ENCODE measurements at places on chromosomes 1 and 21.

DNA sequence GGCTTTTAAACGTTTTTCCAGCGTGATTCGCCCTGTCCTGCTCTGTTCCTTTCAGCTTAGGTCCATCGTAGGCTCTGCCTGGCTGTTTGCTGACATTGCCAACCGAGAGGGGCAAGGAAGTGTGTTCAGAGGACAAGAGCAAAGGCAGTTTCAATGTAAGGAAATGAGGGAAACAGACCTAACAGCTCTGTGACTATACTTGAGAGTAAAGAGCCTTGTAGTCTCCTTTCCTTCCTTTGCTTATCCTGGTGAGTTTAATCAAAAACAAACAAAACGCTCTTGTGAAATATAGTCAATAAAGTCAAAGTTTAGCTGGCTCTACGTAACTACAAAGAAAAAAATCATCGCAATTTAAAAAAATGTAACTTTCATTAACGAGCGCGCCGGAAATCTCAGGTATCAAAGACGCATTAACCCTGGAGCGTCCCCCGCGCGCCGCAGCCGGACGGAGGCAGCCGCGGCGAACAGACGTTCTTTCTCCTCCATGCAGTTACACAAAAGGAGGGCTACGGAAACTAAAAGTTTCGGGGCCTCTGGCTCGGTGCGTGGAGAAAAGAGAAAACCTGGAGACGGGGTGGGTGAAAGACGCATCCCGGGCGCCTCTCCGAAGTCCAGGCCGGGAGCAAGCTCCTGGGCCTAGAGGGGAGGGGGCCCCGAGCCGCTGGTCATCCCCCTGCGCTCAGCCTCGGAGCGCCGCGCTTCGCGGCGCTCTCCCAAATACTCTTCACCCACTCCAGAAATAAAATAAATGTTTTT lies 617 bp upstream of the ADGRL2 start:
- peak; percentile 36 for DNase-seq

DNA sequence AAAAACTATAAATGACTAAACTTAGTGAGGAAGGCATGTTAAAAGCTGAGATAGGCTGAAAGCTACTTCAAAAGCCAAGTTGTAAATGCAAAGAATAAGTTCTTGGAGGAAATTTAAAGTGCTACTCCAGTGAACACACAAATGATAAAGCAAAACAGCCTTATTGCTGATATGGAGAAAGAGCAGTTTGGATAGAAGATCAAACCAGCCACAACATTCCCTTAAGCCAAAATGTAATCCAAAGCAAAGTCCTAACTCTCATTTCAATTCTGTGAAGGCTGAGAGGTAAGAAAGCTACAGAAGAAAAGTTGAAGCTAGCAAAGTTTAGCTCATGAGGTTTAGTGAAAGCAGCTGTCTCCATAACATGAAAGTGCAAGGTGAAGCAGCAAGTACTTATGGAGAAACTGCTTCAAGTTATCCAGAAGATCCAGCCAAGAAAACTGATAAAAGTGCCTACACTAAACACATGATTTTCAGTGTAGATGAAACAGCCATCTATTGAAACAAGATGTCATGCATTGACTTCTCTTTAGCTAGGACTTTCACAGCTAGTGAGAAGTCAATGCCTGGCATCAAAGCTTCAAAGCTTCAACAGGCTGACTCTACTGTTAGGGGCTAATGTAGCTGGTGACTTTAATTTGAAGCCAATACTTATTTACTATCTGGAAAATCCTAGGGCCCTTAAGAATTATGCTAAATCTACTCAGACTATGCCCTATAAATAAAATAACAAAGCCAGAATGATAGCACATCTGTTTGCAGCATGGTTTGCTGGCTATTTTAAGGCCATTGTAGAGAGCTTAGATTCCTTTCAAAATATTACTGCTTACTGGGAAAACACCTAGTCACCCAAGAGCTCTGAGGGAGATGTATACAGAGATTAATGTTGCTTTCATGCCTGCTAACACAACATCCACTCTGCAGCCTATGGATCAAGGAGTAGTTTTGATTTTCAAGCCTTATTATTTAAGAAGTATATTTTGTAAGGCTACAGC lies 188.6 kb downstream of the EIF4G3 start:
- DNase-seq: no peak

GRCh38 chr1:184028854-184029623 lies 8.5 kb downstream of the COLGALT2 start:
- DNase-seq: no peak

DNA sequence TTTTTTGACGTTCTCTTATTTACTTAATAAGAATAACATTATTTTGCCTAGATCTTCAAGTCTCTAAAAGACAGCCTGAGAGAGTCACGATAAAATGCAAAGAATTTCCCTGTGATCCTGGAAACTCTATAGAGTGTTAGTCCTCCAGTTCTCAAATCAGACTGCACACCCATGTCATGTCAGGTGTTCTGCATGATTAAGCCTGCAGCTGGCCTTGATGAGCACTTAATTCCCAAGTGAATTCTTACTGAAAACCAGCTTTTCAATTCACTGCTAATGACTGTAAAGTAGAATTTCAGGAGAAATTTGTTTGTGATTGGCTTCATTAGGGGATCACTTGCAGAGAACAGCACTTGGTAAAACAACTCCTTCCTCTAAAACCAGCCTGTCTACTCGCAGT lies 41.9 kb downstream of the CHML start:
- DNase-seq: no peak

DNA sequence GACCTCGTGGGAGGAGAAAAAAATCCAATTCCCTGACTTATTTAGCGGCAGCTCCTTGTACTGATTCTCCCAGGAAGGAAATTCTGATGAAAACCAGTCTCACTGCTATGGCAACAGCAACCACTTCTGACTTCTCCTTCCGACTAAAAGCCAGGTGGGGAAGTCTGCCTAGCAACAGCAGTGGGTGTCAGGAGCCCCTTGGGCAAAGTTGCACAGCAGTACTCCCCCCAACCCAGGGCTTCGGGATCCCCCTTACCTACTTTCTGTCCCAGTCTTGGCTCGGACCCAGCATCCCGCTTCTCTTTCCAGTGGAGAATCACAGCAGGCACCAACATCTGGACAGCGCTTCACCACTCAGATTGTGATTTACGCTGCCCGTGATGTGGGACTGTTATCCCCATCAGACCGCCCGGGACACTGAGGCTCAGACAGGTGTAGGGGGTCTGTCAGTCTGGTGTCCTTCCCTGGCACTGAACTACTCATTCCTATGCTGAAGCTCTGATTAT lies 24.6 kb downstream of the NKAIN1 start:
- DNase-seq: no peak

DNA sequence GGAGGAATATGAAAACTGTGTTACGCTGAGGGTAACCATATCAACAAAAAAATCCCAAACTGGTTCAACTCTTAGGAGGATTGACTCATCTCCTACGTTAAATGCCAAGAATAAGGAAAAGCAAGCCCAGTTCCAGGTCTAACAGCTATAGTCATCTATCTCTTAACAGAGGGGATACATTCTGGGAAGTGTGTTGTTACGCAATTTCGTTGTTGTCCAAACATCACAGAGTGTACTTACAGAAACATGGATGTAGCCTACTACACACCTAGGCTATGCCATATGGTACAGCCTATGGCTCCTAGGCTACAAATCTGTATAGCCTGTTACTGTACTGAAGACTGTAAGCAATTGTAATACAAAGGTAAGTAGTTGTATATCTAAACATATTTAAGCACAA lies 23.2 kb upstream of the LRRC52 start:
- DNase-seq: no peak

DNA sequence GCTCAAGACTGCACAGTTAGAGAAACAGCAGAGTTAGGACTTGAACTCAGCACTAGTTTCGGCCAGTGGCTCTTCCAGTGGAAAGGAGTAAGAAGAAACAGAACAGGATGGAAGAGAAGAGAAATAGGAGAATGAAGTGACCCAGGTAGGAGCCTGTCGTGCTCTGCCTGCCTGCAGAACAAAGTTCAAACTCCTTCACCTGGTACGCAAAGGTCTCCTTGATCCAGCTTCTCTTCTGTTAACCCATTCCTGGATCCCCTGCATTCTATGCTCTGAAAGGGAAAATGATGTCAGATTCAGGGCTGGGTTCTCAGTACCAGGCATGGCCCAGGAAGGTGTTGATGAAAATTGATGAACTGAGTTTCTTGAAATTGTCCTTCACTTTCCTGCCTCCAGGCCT lies 3.9 kb downstream of the FAM229A start:
- no peak for DNase-seq

GRCh38 chr1:81032374-81032773 lies 768.4 kb upstream of the ADGRL2 start:
- no peak for DNase-seq

GRCh38 chr1:21311016-21311415 lies 20.8 kb upstream of the ECE1 start:
- no peak for DNase-seq
